ENCODE measurements at places on chromosomes 13 and 19. TPM values are rescaled to one million over a fixed set of nuclear protein-coding genes. Genes with fewer than 3 reads are reported as not detected.

The GSX1 gene
- total RNA-seq, result not detected

The CRTC1 gene
- 1.1 TPM for total RNA-seq

The A1BG gene
- 5.3 TPM for total RNA-seq

DNA sequence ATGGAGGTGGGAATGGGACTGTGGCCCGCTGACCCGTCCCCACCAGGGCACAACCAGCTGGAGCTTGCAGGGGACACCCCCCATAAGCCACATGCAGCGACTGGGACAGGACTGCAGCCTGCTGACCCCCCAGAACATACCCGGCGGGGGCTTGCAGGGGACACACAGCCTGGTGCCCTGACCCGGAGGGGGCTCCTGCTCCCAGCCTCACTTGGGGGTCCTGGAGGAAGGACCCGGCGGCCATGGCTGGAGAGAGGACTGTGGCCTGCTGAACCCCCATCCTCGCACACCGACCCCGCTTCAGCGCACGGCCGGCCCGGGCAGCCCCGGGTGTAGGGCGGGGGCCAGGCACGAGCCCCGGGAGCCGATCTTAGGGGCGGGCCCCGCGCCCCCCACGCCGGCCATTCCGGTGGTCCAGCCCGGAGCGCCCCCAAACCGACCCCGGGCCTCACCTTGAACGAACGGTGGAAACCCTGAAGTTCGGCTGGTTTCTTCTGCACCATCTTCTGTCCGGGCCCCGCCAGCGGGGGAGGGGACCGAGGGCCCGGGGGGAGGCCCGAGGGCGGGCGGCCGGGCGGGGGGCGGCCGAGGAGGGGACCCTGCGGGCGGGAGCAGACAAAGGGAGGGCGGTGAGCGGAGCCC is 574 bp downstream of the MKNK2 start:
- no peak for DNase-seq

DNA sequence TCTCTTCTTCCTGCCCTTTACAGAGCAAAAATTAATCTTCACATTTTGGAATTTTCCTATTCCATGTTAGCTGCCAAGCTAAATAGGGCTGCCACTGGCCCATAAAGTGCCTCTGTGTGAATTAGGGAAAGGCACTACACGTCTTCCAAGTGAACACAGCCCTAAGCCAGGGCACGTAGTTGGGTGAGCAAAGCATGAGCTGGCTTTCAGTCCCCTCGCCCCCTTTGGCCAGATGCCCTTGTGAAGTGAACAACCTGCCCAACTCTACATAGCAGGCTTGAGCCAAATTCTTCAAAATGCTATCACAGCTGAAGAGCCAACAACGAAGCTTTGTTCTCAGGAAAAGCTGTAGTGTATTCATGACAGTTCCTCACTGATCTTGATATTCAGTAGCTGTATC is 213.1 kb downstream of the OXGR1 start:
- no peak for DNase-seq

The ZNF222 gene
- total RNA-seq, result 6.7 TPM

The TYROBP gene
- total RNA-seq, result not detected

DNA sequence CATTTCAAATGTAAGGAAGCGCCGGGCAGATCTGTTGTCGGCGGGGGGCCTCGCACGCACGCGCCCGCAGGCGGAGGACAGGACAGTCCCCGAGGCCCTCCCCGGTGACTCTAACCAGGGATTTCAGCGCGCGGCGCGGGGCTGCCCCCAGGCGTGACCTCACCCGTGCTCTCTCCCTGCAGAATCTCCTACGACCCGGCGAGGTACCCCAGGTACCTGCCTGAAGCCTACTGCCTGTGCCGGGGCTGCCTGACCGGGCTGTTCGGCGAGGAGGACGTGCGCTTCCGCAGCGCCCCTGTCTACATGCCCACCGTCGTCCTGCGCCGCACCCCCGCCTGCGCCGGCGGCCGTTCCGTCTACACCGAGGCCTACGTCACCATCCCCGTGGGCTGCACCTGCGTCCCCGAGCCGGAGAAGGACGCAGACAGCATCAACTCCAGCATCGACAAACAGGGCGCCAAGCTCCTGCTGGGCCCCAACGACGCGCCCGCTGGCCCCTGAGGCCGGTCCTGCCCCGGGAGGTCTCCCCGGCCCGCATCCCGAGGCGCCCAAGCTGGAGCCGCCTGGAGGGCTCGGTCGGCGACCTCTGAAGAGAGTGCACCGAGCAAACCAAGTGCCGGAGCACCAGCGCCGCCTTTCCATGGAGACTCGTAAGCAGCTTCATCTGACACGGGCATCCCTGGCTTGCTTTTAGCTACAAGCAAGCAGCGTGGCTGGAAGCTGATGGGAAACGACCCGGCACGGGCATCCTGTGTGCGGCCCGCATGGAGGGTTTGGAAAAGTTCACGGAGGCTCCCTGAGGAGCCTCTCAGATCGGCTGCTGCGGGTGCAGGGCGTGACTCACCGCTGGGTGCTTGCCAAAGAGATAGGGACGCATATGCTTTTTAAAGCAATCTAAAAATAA is 18.2 kb downstream of the IL17D start:
- DNase-seq, result no peak

- no peak for DNase-seq
Observed at GRCh38 chr13:73278186-73278585, 219.4 kb downstream of the KLF5 start.
